ENCODE measurements at places on chromosomes 2 and 18.

DNA sequence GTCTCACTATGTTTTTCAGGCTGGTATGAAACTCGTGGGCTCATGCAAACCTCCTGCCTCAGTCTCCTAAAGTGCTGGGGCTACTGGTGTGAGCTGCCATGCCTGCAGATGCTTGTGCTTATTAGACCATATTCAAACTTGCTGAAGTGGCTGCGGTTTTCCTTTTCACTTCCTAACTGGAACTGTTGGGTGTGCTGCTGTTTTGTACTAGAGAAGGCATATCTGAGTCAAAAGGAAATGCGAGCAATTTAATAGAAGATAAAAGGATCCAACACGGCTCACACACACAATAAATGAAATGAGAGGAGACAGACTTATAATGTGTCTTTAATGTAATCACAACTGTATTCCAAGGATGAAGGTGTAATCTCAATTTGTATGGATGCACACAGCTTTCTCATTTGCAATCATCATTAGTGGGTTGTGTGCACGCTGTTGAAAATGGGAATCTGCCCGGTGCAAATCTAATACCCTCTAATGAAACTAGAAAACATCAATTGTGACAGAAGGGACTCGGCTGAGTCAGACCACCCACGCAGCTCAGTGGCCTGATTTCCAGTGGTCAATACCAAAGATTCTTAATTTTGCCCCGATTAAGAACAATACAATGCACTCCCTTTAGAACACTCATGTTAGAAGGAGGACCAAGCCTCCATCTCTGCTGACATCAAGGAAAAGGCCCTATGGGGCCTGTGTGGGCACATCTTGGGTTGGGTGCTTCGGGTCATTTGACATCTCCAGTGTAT, 532.7 kb downstream of the TDRD15 start:
- DNase-seq = no peak

GRCh38 chr2:58541511-58541910, 300.4 kb upstream of the FANCL start:
- DNase-seq = peak; percentile 31

DNA sequence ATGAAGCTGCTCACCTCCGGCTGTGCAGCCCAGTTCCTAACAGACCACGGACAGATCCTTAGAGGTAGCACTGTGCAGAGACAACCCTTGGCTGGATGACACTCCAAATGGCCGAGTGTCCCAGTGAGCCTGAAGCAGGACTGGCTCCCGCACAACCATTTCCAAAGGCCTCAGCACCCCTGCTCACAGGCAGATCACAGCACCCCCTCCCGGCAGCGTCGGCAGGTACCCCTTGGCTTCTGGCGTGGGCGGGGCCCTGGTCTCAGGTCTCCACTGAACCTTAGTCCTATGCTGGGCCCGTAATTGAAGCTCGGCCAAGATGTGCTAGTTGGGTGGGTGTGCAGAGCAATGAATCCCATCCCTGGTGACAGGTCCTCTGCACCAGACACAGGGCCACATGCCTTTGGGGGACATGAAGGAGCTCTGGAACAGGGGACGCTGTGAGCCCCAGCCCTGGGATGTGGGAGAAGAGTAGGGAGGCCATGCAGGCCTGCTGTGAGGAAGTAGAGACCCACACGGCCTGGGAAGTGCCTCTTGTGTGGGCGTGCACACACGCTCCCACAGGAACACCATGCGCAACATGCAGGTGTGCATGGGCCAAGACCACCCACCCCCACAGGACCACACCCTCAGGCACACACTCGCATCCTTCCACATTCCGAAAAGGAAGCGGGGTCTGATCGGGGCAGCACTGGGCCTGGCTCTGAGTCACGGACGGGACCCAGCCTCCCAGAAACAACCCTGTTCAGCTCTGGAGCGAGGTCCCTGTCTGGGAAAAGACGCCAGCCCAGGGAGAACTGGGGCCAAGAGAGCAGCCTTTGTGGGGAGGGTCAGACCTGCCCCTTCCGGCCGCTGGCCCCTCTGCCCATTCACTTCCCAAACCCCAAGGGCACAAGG, 2.8 kb downstream of the DUSP2 start:
- DNase-seq = no peak

DNA sequence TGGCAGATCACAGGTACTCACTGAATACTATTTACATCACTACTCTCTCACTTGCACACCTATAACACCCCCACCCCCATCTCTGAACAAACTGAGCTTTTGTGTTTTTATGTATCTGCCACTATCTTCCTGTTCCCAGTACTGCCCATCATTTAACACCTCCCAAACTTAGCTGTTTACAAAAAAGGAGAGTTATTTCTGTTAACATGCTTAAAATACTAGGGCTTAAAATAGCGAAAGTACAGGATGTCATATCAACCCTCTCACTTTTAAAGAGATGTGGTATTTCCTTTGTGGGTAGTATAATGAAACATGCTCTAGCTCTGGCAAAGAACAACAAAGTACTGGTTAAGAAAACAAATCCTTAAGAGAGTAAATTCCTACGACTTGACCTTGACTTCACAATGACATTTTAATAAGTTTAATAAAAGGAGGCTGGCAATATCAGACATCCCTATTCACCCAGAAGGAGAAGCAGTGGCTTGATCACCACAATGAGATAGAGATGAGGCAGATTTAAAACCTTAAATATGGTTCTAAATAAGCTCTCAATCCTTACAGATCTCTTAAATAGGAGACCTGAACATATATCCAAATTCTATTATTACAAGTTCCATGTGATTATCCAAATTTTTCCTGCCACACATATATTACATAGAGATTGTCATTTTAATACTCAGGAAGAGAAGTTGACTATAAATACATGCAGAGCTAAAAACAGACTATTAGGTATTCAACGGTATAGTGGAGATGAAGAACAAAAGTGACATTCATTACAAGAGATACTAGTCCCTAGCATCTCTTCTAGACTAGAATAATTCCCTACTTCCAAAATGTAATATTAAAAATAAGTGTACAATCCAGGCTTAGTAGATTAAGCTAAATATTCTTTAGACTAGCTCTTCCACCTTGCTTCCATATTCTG, 36.9 kb downstream of the TRAK2 start:
- no peak for DNase-seq

- DNase-seq = no peak
Observed at GRCh38 chr2:109724533-109725460, 69.3 kb upstream of the RGPD5 start.

Data from NCI-H1092 treated with DMSO at 0.1 percent for 48 hours (cell line).